Tibial nerve (tissue), 4 donors: ENCODE measurements at places on chromosomes 4 and X.
A peak's percentile ranks its signal among the peaks of the same experiment; 100 is the strongest.

- DNase-seq, result no peak
These were observed 33.0 kb upstream of the FRAS1 start for GRCh38 chr4:78024085-78024484.

DNA sequence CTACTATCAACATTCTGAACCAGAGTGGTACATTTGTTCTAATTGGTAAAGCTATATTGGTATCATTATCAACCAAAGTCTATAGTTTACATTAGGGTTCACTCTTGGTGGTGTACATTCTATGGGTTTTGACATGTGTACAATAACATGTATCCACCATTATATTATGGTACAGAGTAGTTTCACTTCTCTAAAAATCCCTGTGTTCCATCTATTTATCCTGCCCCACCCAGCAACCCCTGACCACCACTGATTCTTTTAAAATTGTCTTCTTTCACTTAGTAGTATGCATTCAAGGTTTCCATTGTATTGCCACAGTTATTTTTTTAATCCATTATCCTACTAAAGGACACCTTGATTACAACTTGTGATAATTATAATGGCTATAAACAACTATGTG lies 15.3 kb upstream of the TMPRSS11D start:
- no peak for DNase-seq

GRCh38 chr4:139801895-139802294 lies 136.3 kb downstream of the MGST2 start:
- DNase-seq, result no peak

DNA sequence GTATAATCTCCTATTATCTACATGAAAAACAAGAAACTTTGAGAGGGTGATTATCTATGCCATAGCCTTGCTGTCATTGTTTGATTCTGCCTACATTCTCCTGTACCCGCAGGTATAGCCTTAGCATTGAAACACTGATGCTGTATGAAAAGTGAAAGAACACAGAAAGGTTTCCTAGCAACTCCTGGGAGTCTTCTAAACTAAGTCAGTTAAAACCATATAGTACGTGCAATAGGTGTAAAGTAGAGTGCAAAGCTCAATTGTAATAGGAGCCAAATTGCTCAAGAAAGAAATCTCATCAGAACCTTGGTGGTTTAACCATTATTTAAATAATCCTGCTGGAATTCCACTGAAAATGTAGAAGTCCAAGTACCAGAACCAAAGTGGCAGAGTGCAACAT lies 489.7 kb downstream of the PCDH10 start:
- DNase-seq, result no peak

DNA sequence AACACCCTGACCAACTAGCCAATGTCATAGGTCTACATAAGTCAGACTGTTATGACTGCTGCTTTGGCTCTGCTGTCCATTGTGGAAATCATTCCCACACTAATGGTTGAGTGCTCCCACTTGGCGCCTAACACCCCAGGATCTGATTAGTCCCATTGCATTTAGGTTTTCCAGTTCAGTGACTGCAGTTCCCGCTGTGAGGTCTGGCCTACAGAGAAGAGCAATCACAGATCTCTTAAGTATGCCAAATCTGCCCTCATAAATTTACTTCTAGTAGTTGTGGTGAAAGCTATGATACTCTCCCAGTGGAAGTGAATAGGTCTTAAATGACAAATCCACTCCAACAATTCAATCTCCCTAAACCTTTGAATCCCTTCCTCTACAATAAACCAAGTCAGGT lies 77.3 kb upstream of the IL2 start:
- no peak for DNase-seq

DNA sequence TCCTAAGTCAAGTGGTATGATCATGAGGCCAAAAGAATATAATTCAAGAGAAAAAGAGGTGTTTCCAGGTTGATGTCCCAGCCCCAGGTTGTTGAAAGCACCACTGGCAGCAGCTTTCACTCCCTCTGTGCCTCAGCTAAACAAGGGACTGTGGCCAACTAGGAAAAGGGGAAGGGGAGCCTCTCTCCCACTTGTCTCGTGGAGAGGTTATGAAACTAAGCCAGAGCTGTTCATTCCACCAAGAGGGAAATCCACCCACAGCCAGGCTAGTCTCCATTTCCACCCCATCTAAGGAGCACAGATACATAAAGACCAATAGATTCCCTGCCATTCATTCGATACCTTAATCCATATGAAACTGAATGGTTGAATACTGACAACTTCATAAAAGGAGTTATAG lies 8.1 kb downstream of the ANXA5 start:
- no peak for DNase-seq

DNA sequence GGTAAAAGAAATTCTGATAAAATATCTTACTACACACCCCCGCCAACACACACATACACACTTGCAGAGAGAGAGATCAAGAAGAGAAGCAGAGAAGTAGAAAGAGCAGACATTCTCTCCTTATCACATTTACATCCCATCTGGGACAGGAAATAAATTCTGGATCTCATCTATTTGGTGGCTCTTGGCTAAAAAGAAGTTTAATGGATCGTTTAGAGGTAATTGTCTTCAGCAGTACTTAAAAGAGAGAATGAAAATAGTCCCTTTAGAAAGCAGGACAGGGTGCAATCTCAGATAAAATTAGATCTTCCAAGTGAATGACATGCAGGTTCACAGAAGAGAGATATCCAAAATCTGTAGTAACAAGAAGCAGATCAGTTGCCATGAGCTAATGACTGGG lies 1392.5 kb downstream of the RAPGEF2 start:
- no peak for DNase-seq

GRCh38 chrX:39165773-39166172 lies 364.5 kb downstream of the MID1IP1 start:
- DNase-seq, result no peak

- DNase-seq, result no peak
These were observed 30.8 kb upstream of the VCX2 start for GRCh38 chrX:8201896-8202331.

- DNase-seq, result peak; percentile 30
These were observed 589.7 kb downstream of the SPRY1 start for GRCh38 chr4:123986268-123986798.

GRCh38 chr4:159162576-159162975 lies 59.7 kb downstream of the RAPGEF2 start:
- DNase-seq, result no peak

DNA sequence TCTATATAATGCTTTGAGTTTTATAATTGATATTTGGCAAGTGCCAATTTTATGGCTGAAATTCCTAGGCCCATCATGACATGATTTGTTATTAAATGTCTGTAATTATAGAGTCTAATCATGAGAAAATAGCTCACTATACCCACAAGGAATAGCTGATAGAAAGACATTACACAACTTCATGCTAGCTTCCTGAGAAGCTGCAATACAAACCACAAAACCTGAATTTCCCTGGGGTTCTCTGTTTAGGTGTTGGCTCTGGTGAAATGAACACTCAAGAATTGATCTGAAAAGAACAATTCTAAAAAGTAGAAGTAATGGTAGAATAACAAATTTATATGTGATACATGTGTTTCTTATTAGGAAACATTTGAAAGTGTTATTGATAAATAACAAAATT lies 169.6 kb downstream of the GASK1B start:
- DNase-seq, result no peak

DNA sequence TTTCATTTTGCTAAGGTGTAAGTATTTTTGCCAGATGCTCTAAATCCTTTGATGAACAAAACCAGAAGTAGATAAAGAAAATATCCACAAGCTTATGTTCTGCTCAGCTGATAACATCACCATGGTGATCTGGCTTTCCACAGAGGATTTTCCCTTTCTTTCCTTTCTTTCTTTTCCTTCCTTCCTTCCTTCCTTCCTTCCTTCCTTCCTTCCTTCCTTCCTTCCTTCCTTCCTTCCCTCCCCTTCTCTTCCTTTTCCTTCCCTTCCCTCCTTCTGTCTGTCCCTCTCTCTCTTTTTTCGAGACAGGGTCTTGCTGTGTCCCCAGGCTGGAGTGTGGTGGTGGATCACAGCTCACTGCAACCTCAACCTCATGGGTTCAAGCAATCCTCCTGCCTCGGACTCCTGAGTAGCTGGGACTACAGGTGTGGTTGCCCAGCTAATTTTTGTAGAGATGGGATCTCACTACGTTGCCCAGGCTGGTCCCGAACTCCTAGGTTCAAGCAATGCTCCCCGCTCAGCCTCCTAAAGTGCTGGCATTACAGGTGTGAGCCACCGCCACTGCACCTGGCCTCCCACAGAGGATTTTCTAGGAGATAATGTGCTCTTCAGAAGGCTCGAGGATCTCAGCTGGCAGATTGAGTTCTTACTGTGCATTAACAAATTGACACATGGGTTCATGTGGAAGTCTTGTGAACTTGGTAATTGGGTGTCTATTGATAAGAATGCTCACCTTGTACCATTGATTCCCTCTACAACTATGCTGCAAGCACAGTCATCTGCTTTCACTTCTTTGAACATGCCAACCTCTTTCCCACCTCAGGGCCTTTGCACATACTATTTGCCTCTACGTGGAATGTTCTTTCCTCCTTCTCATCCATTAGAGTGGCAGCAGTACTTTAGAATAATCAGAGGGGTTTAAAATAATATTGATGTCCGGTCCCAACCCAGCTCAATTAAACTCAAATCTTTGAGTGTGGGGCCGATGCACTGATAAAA lies 1.4 kb upstream of the RHOH start:
- DNase-seq, result no peak

DNA sequence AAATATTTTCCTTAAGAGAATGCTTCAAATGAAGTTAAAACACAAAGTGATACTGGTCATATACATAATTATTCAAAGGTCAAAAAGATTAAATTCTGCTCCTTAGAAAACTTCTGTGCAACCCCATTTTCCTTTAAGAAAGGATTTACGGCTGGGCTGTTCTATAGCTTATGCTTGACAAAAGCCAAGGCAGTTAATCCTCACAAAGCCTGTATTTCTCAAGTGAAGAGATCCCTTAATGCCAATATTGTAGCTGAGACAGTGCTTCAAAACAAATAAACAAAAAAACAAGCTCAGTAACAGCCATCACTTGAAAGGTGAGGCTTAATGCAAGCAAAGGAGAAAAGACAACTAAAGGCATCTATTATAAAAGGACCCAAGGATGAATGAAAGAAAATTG lies 42.5 kb downstream of the BTC start:
- DNase-seq, result no peak
